ENCODE measurements at places on chromosomes 1 and 21.

- DNase-seq: no peak
Measured at GRCh38 chr1:992362-992761, 7.5 kb downstream of the HES4 start.

- no peak for DNase-seq
Measured at GRCh38 chr1:102434421-102434820, 437.7 kb upstream of the OLFM3 start.

GRCh38 chr21:46004168-46004861 lies 22.7 kb downstream of the COL6A1 start:
- no peak for DNase-seq

DNA sequence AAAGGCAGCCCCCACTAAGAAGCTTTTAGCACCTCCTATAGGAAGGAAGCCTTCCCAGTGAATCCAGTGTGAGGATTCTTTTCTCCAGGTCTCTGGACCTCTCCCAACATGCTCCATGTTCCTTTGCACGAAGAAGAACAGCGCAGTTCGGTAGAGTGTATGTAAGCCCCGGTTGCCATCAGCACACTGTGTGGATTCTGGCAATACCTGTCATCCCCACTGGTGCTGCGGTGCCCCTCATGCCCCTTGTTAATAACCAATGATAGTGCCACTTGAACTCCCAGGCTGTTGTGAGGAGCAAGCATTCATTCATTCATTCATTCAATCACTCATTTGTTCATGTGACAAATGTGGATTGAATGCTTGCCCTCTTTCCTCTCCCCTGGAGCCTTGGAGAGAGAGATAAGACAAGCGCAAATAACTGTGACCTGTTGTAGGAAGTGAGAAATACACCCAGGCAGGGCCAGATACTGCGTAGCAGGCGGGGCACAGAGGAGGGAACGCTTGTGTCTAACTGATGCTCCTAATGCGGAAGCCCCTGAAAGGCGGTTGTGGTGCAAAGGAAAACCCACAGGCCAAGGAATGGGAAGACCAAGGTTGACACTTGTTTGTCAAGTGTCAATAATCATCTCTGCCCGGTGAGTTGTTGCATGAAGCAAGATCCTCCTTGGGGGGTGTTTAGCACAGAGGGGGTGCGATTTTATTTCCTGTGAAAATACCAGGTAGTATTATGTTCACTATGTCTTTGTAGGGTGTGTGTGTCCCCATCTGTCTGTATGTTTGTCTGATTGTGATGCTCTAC lies 9.8 kb downstream of the LGR6 start:
- DNase-seq: no peak

GRCh38 chr1:210817385-210818275 lies 316.3 kb downstream of the KCNH1 start:
- DNase-seq: no peak

DNA sequence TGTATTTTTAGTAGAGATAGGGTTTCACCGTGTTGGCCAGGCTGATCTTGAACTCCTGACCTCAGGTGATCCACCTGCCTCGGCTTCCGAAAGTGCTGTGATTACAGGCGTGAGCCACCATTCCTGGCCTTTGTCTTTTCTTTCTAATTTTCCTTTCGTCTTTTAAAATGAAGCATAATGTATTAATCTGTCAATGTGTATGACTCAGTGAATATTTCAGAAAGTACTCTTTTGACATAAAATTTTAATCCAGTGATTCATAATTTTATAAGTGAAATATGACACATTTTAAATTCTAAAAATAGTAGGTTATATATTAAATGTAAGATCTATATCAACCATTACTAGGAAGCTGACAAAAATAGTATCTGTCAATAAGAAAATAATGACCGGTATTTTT lies 1059.0 kb upstream of the PRMT6 start:
- no peak for DNase-seq

DNA sequence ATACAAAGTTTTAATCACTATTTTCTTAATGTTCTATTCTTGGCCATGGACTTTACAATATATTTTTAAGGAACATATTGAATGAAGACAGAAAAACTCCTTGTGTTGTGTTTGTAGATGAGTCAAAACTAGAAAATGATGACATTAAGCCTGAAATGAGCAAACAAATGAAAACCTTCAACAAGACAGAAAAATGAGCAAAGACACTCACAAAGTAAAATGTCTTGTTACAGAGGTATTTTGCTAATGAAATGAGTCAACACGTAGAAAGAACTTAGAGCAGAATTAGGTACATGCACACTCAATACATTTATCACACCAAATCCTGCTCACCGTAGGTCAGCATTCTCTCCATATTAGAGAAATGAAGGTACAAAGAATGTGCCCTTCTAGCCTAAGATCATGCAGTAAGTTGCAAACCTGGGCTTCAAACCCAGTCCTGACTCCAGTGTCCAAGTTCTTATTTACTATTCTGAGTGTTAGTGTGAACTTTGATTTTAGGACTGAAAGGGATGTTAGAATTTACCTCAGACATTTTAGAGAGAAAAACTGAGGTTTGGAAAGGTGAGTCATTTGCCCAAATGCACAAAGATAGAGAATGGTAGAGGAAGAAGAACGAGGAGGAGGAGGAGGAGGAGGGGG lies 133.9 kb upstream of the SGIP1 start:
- no peak for DNase-seq

DNA sequence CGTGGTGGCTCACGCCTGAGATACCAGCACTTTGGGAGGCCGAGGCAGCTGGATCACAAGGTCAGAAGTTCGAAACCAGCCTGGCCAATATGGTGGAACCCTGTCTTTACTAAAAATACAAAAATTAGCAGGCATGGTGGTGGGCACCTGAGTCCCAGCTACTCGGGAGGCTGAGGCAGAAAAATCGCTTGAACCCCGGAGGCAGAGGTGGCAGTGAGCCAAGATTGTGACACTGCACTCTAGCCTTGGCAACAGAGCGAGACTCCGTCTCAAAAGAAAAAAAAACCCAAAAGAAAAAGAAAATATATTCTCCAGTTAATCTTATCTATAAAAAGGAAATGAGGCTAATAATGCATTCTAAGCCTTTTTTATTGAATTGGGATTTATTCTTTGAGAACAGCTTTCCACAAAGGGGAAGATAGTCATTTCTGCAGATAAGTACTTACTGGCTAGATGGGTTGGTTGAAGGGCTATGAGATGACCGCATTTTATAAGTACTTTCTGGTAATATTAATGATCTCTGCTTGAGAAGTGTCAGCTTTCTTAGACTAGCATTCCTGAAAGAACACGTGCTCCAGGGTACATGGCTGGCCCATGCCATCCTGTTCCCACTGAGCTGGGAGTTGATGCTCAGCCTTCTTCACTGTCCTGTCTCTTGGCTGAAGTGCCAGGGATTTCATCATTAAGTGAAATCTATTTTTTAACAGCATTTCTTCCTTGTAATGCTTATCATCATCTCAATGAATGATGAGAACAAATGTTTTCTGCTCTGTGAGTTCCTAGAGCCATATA lies 57.9 kb downstream of the SASS6 start:
- DNase-seq: no peak

DNA sequence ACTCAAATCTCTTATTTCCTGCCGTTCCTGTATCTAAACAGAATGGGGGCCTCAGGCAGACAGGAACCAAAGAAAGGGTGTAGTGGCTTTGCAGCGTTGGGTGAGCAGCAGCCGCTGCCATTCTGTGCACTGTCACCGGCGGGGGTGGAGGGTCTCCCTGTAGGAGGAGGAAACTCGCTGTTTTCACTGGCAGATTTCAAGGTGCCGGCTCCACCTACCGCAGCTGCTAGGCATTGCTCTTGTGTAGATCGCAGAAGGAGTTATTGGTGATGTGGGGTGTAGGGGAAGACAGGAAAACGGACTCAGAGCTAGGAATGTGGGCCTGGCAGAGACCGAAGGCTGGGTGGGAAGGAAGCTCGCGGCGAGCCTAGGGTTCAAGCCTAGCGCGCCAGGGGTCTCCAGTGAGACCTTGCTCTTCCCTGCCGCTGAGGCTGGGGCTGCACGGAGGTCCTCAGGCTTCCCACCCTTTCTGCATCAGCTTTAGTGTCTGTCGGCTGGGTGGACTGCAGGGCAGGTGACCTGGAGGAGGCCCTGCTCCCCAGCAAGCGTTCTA lies 20.8 kb downstream of the ATP5PO start:
- DNase-seq: peak; percentile 44

- DNase-seq: no peak
Measured at GRCh38 chr1:8461351-8462110, 143.6 kb downstream of the SLC45A1 start.

Measured in activated T-cell treated with anti-CD3 and anti-CD28 coated beads for 1 hour (primary cell).